H1 (cell line): ENCODE measurements at places on chromosomes 5 and 9. TPM values are rescaled to one million over a fixed set of nuclear protein-coding genes. Genes with fewer than 3 reads are reported as not detected.

- DNase-seq, result no peak
Observed at GRCh38 chr9:16964228-16964627, 93.8 kb upstream of the BNC2 start.

- DNase-seq, result no peak
Observed at GRCh38 chr5:173397516-173397915, 69.3 kb upstream of the STC2 start.

DNA sequence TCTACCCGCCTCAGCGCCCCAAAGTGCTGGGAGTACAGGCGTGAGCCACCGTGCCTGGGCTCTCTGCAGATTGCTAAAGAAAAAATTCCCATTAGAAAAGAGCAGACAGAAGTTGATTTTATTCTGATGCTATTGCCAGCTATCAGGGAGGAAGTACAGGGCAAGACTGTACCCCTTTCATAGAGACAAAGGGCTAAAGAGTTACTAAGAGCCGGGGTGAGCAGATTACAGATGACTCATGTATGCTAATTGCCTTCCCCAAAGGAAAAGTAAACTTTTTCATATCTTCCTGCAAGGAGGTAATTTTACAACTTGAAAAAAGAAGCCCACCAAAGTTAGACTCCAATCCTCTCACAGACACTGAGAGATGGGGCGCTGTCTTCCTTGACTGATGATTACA is 42.3 kb upstream of the MCTP1 start:
- no peak for DNase-seq

- DNase-seq, result no peak
Observed at GRCh38 chr9:134535171-134535570, 106.4 kb upstream of the COL5A1 start.

DNA sequence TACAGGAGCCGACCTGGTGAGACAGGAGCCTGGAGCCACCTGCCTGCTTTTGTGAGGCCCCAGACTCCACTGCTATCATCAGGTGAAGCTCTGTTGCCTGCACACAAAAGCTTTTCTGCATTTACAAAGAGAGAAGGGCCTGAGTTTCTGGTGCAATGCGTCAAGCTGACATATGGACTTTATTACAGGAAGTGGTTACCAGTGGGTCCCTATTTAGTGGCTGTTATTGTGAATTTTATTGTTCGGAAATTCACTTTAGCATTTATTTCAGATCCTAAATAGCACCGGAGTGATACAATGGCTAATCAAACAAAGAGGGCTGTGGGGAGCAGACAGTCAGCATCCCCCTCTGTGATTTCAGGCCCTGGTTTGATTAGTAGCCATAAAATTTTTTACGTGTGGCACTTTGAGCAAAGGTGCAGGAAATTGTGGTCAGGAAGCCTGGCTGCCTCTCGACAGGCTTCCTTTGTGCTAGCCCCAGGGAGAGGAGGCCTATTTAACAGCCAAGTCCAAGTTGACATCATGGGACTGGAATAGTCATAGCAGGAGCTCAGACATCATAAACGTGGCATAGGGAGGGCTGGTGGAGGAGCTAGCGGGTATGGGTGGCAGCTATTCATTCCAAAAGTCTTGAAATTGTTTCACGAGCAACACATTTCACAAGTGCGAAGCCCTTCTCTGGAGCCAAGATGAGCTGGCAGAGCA is 8.4 kb downstream of the TGFBI start:
- no peak for DNase-seq

FGF1 gene
- 0.17 and 0.30 TPM in 2 replicates for polyA plus RNA-seq

GSN gene
- polyA plus RNA-seq, result 94.5 and 107 TPM in 2 replicates

SLC34A1 gene
- polyA plus RNA-seq, result not detected in 2 replicates

PAEP gene
- polyA plus RNA-seq, result 0.19 TPM in 1 of 2 replicates, not detected in the other

VCP gene
- 159 and 173 TPM in 2 replicates for polyA plus RNA-seq

BRIX1 gene
- polyA plus RNA-seq, result 13.2 and 26.9 TPM in 2 replicates
